ENCODE measurements at places on chromosomes 1 and 21.
A peak's percentile ranks its signal among the peaks of the same experiment; 100 is the strongest.

DNA sequence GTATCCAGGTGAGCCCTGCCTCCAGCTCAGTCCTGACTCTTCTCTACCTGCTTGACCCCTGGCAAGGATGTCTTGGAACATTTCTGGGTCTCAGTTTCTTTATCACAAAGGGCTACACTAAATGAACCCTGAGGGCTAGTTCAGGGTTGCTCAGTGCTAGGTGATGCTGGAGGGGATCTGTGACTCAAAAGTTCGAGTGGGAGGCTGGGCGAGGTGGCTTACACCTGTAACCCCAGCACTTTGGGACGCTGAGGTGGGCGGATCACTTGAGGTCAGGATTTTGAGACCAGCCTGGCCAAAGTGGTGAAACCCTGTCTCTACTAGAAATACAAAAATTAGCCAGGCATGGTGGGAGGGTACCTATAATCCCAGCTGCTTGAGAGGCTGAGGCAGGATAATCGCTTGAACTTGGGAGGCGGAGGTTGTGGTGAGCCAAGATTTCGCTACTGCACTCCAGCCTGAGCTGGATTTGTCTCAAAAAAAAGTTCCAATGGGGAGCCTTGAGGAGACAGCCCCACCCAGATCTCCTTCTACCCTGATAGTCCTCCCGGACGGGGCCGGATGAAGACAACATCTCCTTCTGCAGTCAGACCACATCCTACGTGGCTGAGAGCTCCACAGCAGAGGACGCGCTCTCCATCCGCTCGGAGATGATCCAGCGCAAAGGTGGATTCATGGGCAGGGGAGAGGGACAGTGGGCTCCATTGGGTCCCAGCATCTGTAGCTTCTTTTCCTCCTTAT is 48.9 kb downstream of the YARS1 start:
- DNase-seq, result no peak

GRCh38 chr1:10515301-10515975 is 40.7 kb downstream of the PEX14 start:
- peak; percentile 59 for DNase-seq

DNA sequence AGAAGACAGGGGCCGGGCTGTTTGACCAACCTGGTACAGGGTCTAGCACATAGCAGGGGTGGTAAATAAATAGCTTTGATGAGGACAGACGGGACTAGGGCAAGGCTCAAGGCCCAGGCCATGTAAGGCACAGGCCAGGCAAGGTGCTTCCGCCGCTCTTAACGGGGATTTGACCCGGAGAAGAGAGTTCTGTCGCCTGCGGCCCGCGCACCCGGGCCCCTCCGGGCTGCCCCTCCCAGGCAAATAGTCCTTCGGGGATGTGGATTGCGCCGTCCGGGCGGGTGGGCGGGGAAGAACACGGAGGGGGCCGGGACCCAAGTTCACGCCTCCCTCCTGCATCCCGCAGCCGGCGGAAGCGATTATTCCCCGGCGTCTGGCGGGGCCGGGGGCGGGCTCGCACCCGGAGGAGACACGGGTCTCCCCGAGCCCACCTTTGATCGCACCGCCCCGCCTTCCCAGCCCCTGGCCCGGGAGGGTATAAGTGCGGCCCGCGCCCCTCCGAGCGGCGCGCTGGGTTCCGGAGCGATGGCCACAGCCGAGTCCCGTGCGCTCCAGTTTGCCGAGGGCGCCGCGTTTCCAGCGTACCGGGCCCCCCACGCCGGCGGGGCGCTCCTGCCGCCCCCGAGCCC is at the start of gene MIXL1:
MIXL1 (plus strand) TSS at position 508 of the 629 bp plus-strand sequence; CDS start at position 526, 18 bp downstream.
- DNase-seq, result peak; percentile 19

- DNase-seq, result no peak
Measured at GRCh38 chr21:41650526-41651145, 116.2 kb downstream of the RIPK4 start.

DNA sequence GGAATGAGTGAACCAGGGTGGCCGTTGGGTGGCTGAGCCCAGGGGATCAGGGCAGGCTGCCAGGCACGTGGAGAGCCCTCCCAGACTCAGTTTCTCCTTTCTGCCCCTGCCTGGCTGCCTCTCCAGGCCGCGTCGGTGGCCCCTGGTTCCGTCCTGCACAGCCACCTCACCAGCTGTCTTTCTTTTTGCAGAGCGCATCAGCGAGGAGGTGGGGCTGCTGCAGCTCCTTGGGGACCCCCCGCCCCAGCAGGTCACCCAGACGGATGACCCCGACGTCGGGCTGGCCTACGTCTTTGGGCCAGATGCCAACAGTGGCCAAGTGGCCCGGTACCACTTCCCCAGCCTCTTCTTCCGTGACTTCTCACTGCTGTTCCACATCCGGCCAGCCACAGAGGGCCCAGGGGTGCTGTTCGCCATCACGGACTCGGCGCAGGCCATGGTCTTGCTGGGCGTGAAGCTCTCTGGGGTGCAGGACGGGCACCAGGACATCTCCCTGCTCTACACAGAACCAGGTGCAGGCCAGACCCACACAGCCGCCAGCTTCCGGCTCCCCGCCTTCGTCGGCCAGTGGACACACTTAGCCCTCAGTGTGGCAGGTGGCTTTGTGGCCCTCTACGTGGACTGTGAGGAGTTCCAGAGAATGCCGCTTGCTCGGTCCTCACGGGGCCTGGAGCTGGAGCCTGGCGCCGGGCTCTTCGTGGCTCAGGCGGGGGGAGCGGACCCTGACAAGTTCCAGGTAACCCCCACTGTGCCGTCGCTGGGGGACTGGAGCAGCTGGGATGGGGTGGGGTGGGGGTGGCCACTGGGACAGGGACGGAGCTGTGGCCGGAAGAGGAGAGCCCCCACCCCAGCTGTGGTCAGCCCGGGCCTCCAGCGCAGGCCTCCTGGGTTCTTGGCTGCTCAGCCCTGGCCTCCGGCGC is 63.3 kb downstream of the COL18A1 start:
- no peak for DNase-seq

DNA sequence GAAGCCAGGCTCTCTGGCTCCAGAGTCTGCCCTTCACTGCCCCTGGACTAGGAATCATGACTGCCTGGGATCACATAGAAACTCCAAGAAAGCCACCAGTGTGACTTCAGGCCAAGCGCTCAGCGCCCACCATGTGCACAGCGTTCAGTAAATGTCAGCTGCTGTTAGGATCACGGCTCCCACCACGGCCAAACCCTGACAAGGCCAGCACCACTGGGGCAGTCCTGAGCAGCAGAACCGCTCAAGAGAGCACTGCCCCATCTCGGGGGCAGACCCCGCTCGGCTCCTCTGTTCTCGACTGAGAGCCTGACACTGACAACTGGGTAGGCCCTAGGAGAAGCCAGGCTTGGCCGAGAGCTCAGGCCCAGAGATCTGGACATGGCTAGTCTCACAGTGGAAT is 10.0 kb downstream of the CAPZB start:
- no peak for DNase-seq

- no peak for DNase-seq
Measured at GRCh38 chr21:15255261-15255660, 190.5 kb upstream of the NRIP1 start.

DNA sequence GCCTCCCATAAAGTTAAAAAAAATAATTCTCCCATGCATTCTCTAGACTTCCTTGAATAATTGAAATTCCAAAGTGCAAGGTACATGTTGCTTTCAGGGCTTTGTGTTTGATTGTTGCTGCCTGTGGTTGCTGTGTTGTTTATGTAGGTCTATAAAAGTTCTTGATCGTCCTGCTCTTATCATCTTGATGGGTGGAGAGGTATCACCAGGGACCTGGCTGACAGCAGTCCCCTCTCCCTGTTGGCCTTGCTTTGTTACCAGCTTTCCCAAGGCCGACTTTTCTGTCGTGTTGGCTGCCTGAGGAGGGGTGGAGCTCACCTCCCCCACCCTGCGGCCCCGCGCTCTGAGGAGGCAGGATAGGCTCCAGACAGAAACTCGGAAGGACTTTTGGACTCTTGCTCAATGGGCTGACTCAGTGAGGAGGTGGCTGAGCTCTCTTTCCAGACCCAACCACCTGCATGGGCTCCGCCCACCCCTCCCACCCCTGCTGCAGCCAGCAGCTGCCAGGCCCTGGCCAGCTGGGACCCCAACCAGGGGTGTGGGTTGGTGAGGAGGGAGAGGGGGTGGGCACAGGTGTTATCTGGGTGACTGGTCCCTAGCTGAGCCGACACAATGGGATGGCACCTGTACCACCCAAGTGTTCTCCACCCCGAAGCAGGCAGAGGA is 2.0 kb downstream of the INAVA start:
- no peak for DNase-seq
